G401 (cell line): ENCODE measurements at places on chromosomes 1 and 21. TPM values are rescaled to one million over a fixed set of nuclear protein-coding genes. Genes with fewer than 3 reads are reported as not detected.
A peak's percentile ranks its signal among the peaks of the same experiment; 100 is the strongest.

Gene MRPL37
- total RNA-seq = 190 and 218 TPM in 2 replicates

Gene GNB1
- total RNA-seq = 306 and 351 TPM in 2 replicates

DNA sequence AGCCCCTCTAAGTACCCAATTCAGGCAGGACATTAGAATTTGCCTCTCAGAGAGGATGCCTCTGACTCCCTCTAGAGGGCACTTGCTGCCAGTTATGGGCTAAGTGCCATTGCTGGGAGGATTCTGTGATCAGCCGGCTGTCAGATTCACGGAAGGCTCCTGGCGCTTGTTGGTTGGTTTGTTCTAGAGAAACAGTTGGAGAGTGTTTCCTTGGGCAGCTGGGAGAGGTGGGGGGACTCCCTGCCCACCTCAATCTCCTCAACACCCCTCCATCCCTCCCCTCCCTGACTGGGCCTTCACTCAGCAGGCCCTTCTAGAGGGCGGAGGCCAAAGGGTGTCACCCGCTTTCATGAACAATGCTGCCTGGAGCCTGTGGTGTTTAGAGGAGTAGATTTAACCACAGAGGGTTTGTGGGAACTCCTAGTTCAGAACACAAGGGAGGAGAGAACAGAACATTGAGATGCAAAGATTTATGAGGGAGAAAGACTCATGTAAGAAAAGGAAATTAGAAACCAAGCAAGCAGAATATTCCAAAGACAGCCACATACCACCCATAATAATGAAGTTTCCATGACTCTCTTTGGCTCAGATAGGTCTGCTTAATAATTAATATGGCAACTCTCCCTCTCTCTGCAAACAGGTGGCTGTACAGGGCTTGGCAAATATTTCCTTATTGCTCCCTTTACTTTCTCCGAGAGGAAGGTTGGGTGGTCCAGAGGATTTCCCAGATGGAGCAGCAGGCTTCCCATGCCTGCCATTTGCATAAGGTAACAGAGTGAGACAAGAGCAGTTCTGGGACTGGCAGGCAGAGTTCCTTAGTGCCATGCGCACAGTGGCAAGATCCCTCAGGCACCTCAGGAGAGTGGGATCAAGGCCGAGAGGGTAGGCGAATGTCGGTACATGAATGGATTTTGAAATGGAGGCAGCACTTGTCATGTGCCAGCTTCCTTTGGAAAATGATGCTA, 30.0 kb upstream of the ACP6 start:
- DNase-seq = peak; percentile 78

- DNase-seq = no peak
These were observed 43.5 kb upstream of the KIF21B start for GRCh38 chr1:201066986-201067385.

DNA sequence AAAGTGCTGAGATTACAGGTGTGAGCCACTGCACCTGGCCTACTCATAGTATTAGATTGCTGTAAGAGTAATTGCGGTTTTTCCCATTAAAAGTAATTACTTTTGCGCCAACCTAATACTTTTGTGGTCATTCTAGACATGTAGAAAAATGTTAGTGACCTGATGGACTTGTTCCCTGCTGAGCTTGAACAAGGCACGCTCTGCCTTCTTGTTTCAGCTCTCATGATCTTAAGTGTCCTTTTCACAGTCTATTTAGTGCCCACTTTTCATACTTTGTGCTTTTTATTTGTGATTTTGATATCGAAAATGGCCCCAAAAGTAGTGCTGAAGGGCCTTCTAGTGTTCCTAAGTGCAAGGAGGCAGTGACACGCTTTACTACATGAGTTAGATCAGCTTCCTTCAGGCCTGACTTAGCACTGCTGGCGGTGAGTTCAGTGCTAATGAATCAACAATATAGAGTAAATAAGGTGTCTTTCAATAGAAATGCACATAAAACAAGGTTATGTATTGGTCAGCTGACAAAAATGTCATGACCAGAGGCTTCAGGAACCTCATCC, 5.6 kb upstream of the RD3 start:
- no peak for DNase-seq

GRCh38 chr1:95953015-95953414, 719.0 kb downstream of the RWDD3 start:
- DNase-seq = peak; percentile 15

GRCh38 chr1:160733898-160734297, 5.1 kb upstream of the SLAMF7 start:
- DNase-seq = no peak

DNA sequence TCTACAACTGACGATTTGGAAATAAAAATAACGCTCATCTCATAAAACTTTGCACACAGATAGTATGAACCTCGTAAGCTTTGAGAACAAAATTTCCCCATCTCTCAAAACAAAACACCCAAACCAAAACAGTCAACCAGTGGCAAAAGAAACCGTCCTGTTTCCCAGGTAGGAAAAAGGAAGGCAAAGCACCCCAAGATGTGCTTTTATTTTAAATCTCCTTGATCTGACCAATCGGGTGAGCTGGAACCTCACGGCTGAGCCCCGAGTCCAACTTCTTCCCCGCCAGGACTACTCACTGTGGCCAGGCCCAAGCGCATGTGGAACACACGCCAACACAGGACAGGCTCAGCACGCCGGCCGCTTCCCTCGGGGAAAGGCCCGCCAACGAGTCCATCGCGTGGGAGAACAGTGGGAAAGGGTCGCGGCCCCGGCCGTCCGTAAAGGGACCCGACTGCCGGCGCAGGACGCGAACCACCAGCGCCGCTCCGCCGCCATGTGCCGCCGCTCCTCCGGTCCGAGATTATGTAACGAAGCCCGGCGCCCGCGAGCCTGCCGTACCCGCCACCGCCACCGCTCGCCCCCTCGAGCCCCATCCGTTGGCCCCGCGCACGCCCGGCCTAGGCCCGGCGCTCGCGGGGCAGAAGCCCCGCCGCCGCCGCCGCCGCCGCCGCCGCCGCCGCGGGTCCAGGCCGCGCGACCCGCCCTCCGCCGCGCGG, 759 bp downstream of the AHCTF1 start:
- DNase-seq = peak; percentile 64

DNA sequence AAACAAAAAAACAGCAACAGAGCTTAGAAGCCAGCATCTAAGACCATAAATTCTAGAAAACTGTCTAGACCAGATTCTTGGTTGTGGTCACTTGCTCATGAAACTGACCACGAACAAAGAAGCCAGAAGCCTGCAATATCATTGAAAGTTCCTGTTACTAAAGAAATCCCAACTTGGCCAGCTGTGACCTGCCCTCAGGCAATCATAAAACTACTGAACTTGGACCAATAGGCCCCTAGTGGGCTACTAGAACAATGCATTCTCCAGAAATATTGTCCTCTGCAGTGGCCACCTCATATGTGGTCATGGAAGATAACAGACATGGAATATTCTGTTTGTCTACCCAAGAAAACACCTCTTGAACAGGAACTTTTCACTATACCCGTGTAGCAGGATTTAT, 87.7 kb downstream of the SPATA17 start:
- no peak for DNase-seq

DNA sequence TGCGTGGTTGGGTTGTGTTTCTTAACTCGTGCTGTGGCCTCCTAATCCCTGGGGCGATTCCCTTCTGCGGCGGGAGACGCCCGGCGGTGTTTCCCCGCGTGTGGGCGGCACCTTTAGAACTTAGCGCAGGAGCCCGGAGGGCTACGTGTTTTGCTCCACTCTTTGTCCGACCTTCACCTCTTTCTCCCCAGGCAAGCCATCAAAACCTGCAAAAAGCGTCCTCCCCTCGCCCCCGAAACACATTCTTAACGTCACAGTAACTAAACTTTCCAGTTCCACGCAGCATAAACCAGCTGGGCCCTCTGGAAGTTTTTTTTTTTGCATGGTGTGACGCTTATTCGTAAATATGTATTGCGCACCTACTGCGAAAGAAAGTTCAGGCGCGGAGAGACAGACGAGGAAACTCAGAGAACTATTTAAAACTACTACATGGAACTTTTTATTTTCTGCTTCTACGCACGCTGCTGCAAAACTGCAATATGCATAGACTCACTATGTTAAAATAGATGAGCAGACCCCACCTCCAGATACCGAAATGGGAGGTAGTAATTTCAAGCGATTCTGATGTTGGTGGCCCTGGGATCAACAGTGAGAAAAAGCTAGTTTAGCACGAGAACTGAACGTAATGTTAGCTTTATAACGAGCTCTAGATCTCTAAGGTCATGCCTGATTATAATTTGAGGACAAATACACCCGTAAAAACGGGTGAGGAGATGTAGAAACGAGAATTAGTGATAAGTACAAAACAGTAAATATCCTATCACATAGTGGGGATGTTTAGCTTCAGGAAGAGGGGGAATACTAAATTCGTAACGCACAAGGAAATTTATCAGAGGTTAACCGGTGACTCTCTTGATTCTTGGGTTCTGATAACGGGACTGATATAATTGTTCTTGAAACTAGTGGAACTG, 920 bp downstream of the MTR start:
- peak; percentile 37 for DNase-seq

- DNase-seq = no peak
These were observed 121.5 kb downstream of the GPR52 start for GRCh38 chr1:174569240-174569639.

- DNase-seq = no peak
These were observed 746 bp downstream of the DYRK1A start for GRCh38 chr21:37367336-37367702.

DNA sequence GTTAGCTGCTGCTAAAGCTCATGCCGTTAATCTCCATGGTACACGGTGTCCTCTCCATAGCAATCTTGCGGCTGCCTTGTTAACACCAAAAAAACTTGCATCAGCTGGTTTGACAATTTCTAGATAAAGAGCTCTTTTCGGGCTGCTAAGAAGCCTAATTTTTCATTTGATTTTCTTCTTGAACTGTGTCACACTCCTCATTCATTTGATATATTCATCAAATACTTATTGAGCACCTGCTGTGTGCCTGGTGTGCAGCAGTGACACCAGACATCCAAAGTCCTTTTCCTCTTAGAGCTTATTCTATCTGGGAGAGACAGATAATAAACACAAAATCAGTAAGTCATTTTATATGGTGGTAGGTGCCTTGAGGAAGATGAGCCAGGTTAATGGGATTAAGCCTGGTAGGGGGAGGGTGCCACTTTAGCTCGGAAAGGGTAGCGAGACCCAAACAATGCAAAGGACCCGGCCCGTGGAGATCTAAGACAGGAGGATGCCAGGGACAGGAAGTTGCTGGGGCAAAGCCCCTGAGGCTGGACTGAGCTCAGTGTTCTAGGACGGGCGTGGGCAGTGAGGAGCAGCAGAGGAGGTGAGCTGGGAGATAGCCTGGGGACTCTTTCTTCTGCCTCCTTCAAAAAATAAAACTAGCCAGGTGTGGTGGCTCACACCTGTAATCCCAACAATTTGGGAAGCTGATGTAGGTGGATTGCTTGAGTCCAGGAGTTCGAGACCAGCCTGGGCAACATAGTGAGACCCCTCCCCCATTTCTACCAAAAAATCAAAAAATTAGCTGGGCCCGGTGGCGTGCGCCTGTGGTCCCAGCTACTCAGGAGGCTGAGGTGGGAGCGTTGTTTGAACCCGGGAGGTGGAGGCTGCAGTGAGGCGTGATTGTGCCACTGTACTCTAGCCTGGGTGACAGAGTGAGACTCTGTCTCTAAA, 50.7 kb upstream of the LGALS8 start:
- no peak for DNase-seq

- no peak for DNase-seq
These were observed 16.3 kb upstream of the RPS8 start for GRCh38 chr1:44759077-44759476.

DNA sequence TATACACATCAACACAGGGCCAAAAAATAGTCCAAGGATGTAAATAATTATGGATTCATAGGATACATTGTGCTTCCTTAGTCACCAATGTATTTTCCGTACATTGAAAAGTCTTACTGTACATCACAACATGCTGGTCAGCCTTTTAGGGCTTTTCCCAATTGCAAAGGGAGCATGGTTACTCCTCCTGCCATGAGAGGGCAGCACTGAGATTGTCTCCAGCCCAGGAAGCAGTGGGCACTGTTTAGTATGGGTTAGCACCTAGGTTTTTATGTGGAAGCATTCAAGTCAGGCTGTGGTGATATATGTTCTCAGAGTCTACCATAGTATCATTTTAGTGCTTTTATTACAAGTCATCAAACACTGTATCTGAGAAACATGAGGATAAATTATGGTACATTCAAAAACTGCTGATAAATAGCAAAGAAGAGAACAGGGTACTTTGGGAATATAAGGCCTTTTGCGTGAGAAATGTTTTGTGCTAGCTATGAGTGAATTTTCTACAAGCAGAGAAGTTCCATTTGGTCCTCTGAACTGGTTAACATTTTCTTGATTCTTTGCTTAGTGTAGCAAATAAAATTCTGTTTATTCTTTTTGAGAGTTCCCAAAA, 34.0 kb downstream of the ST6GALNAC5 start:
- DNase-seq = peak; percentile 12

GRCh38 chr1:64246294-64246917, 43.0 kb downstream of the UBE2U start:
- peak; percentile 63 for DNase-seq
